Activated CD4-positive, alpha-beta T cell treated with anti-CD3 and anti-CD28 coated beads, Interleukin-2, amount 10 ng/mL, durations not matched to agents 24 days and 14 days (primary cell): ENCODE measurements at places on chromosomes 16 and 17.
A peak's percentile ranks its signal among the peaks of the same experiment; 100 is the strongest.

GRCh38 chr16:3147046-3147756 lies 12.4 kb downstream of the ZNF213 start:
- no peak overlapping the region for H3K27ac ChIP-seq
- H3K4me1 ChIP-seq, result peaks cover 14% of the 10 kb centered on the region
- H3K36me3 ChIP-seq, result peaks cover 7% of the 10 kb centered on the region
- peaks cover 3% of the 10 kb centered on the region for H3K27me3 ChIP-seq
- H3K4me3 ChIP-seq, result no peak overlapping the region
- DNase-seq, result no peak

GRCh38 chr16:88769617-88770460 lies 15.2 kb downstream of the PIEZO1 start:
- no peaks in the 10 kb centered on the region for H3K27me3 ChIP-seq
- DNase-seq, result peak; percentile 67
- peaks cover 10% of the 10 kb centered on the region for H3K4me1 ChIP-seq
- no peak overlapping the region for H3K27ac ChIP-seq

GRCh38 chr16:30972872-30973271 lies 12.1 kb upstream of the HSD3B7 start:
- no peak for DNase-seq
- H3K4me1 ChIP-seq, result peaks cover 2% of the 10 kb centered on the region
- no peaks in the 10 kb centered on the region for H3K27me3 ChIP-seq

DNA sequence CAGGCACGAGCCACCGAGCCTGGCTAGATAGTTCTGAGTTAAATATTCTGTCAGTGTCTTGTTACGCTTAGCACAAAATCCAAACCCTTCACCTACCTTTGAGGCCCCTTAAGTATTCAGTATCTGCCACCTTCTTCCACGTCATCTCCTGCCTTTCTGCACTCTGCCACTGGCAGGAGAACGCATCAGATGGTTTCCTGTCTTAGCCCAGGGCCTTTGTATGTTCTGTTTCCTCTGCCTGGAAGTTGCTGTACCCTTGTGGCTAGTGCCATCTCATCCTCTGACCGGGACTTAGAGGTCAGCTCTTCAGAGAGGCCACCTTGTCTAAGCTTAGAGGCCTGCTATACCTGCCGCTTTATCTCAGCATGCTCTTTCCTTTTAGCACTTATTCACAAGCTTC lies 67.5 kb upstream of the LGALS9 start:
- peaks cover 56% of the 10 kb centered on the region for H3K4me1 ChIP-seq
- H3K4me3 ChIP-seq, result no peak overlapping the region

DNA sequence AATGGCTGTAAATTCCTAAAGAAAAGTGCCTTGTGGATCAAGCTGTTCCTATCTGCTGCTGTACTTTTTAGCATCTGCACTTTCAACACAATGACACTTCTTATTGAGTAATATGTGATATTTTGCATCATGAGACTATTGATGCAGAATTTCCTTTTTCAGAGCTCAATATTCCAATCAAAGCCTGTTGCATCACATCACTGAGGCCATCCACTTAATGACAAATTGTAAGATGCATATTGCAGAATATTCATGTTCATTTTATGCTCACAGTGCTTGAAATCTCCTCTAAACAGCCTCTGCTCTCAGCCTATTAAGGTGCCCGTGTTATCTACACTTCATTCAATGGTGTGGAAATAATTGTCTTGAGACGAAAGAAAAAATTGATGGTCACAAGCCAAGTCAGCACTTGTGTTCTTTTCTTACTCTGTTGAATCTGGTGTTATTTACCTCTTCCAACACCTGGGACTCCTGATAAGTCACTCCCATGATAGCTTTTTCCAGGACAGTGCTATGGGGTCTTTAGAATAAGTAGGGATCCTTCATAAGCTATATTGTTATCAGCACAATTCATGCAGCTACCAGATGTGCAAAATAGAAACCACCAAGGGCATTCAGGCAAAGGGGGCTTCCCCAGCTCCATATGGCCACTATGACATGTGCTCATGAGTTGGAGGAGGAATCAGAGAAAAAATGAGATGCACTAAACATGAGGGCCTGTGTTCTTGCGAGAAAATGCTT lies 9.3 kb upstream of the SKAP1 start:
- H3K27me3 ChIP-seq, result no peaks in the 10 kb centered on the region
- H3K36me3 ChIP-seq, result peaks cover 6% of the 10 kb centered on the region
- peak overlapping the region; percentile 95 for H3K27ac ChIP-seq
- DNase-seq, result peak; percentile 76
